DND-41 (cell line): ENCODE measurements at places on chromosomes 12 and 14.
A peak's percentile ranks its signal among the peaks of the same experiment; 100 is the strongest.

GRCh38 chr14:65461730-65462129 is 49.2 kb downstream of the FUT8 start:
- no peak for DNase-seq

DNA sequence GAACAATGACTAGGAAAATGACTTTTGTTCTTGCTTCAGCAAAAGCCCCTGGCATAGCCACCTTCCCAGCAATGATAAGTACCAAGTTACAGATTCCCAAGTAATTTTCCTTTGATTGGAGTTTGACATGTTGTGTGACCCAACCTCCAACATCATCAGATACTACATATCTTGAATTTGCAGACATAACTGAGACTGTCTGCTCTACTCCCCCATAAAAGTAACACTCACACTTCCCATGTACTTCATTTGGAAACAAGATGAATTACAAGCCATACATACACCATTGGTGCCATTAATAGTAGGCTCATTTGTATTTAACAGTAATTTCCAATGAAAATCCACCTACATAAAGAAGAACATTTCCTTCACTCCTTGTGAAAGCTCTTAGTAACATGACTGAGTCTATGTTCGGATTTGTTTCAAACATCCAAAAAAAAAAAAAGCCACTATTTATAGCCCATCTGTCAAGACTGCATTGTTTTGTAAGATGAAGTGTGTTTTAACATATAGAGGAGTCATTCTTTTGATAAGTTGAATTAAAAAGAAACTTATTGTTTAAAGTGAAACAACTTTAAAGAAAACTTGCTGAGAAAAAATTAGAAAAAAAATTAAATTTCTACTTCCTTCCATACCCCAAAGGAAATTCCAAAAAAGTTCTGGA is 12.0 kb upstream of the SLCO1A2 start:
- no peak for DNase-seq

- peak; percentile 31 for DNase-seq
These were observed 35.4 kb upstream of the TMEM179 start for GRCh38 chr14:104639885-104640548.

DNA sequence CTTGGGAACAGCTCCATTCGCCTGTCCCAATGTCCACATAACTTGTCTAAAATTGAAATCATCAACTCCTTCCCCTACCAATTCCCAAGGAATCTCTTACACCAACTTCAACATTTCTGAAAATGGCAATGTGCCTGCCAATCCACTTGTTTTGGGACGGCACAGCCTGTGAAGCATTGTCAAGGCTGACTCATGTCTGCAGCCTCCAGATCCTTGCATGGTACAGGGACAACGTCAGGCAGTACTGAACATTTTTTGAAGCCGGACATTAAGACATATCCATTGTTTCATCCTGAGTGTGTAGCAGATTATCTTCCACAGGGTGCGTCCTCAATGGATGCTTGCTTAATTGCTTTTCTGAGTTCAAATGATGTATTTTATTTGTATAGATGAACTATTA is 794.1 kb downstream of the BCL11B start:
- DNase-seq, result no peak

DNA sequence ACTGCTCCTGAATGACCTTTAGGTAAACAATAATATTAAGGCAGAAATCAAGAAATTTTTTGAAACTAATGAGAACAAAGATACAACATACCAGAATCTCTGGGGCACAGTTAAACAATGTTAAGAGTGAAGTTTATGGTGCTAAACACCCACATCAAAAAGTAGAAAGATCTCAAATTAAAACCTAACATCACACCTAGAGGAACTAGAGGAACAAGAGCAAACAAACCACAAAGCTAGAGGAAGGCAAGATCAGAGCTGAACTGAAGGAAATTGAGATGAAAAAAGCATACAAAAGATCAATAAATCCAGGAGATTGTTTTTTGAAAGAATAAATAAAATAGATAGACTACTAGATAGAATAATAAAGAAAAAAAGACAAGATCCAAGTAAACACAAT is 7.2 kb downstream of the OR8S1 start:
- DNase-seq, result no peak

- DNase-seq, result no peak
These were observed 77.9 kb downstream of the PTGER2 start for GRCh38 chr14:52391881-52392615.

DNA sequence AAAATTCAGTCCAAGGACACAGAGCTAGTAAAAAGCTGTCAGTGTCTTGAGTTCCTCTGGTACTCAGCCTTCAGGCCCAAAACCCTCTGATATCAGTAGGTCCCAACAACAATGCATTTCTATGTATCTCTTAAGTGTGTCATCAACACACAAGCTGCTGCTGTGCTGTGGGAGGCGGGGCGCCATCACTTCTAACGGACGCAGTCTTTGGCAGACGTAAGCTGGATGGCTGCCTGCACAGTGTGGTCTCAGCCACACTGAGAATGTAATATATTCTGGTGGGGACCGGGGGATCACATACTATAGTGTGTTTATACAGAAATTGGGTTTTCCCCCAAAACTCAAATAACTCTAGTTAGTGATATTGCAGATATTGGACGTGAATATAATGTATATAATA is 123.9 kb downstream of the SUDS3 start:
- DNase-seq, result no peak

DNA sequence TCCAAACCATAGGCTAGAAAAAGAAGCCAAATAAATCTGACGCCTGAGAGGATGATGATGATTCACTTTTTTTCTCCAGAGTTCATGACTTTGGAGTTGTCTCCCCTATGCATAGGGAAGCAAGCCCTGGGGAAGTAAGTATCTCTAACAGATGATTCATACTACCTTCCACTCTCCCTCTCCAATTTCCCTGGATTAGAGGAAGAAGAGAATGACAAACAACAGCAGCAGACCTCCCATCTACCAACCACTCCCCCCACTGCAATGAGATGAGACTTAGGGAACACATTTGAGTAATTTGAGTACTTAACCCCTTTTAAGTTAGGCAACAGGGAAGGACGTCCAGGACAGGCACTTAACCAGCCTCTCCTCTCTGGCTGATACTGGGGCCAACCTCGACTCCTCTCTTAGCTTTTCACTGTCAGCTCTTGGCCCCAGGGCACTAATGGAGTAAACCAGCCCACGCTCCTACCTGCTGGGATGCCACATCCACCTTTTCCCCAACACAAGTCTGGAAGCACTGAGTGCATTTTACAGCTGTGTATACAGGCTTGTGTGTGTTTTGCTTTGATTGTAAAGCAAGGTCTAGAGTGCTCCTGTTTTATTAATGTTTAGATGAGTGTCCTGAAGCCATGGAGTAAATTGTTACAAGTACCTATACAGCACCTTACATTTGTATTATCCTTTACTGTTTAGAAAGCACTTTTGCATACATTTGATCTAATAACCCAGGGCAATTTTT is 180.7 kb downstream of the PHLDA1 start:
- no peak for DNase-seq

DNA sequence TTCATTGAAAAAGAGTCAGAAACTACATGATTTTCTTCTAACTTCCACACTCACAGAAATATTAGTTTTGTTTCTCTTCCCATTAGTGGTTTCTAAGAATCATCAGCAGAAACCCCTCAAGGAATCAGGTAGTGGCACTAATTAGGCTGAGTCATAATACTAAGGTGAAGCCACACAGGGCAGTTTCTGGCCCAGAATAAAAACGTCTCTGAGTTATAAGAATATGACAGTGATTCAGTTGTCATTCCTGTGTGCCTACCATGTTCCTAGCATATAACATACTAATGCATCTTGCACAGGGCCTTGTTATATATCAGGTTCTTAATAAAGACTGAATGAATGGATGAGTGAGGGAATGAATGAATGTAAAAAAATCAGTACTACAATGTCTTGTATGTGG is 206.0 kb upstream of the PLEKHG7 start:
- DNase-seq, result no peak
